Stimulated activated CD4-positive, alpha-beta T cell treated with anti-CD3 and anti-CD28 coated beads, Interleukin-4, amount 100 ng/mL, for 48 hours (primary cell): ENCODE measurements at places on chromosomes 3 and 15.

DNA sequence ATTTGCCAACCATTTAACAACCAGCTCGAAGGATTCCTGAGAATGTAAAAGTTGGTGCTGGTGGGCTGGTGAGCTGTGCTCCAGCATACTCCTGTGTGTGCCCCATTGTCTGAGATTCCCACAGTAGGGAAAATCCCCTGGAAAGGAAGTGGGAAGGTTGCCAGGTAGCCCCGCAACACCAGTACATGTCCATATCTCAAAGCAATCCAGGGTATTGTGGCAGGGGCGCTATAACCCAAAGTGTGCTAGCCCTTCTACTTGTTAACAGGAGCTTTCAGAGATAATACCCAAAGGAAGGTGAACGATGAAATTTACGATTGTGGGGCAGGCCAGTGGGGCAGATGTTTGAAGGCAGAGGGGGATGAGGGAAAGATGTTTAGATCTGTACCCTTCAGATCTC is 42.7 kb upstream of the SYNM start:
- no peak for DNase-seq

DNA sequence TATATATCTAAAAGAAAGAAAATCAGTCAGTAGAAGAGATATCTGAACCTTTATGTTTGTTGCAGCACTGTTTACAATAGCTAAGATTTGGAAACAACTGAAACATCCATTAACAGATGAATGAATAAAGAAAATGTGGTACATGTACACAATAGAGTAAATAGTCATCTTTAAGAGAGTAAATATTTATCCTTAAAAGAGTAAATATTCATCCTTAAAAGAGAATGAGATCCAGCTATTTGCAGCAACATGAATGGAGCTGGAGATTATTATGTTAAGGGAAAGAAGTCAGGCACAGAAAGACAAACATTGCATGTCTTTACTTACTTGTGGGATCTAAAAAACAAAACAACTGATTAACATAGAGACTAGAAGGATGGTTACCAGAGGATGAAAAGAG is 197.0 kb upstream of the CBLB start:
- no peak for DNase-seq

GRCh38 chr3:52555056-52555455 is 18.7 kb downstream of the UQCC5 start:
- no peak for DNase-seq

- DNase-seq = no peak
Observed at GRCh38 chr3:146503461-146504202, 34.3 kb upstream of the PLSCR2 start.

- no peak for DNase-seq
Observed at GRCh38 chr3:28556195-28556594, 207.6 kb upstream of the AZI2 start.

- DNase-seq = no peak
Observed at GRCh38 chr15:76795217-76795616, 109.9 kb downstream of the SCAPER start.

GRCh38 chr15:100757661-100758060 is 122.0 kb upstream of the ALDH1A3 start:
- no peak for DNase-seq

DNA sequence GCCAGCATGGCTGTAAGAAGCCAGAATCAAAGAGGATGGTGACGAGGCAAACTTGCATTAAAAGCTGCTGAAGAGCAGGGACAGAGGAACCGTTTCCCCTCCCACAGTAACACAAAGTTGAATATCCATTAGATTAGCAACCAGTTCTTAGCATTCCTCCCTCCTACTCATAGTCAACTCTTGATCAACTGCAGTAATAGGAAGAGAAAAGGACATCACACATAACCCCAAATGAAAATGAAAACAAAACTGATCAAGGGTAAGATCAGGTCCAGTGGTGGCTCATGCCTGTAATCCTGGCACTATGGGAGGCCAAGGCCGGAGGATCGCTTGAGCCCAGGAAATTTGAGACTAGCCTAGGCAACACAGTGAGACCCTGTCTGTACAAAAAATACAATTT is 165.2 kb downstream of the GREM1 start:
- DNase-seq = no peak

DNA sequence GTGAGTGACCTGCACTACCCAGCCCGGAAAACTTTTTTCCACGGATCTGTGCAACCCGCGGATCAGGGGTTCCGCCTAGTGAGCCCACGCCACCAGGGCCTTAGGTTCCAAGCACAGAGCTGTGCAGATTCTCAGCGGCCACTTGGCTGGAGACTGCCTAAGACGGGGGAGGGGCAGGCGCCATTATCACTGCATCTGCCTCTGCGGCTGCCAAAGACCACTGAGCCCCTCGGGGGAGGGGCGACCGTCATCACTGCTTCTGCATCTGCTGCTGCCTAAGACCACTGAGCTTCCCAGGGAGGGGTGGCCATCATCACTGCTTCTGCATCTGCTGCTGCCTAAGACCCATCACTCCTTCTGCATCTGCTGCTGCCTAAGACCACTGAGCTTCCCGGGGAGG is 460.2 kb downstream of the OCA2 start:
- DNase-seq = no peak

DNA sequence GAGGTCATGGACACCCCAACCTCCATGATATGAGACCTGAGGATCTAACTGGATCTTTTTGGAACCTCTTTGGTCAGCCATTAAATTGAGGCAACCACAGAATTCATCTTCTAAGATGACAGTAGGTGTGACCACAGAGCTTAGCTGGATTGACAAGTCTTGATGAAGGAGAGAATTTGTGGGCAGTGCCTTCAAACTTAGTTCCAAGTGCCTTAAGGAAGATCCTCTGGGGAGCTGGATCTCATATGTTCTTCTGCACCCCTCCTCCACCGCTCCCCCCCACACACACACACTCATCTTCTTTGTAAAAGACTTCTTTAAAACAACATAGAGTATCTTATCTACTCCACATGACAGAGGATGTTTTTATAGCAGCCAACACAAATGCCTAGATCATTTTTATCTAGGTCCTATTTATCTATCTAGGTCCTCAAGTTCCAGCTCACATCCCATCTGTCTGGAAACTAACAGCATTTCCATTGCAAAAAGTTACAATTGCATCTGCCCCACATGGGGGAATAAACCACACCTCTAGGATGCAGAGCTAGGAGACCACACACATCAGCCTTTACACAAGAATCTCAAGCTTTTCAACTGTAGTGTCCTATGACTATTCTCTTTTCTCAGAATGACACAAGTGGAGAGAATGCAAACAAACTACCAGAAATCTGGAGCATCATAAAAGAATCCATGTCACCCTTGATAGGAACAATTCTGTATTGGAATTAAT is 37.4 kb downstream of the WWTR1 start:
- DNase-seq = no peak

GRCh38 chr15:66946578-66947164 is 118.7 kb upstream of the SMAD3 start:
- DNase-seq = peak; percentile 65

GRCh38 chr15:29731865-29732264 is 90.4 kb downstream of the TJP1 start:
- no peak for DNase-seq

DNA sequence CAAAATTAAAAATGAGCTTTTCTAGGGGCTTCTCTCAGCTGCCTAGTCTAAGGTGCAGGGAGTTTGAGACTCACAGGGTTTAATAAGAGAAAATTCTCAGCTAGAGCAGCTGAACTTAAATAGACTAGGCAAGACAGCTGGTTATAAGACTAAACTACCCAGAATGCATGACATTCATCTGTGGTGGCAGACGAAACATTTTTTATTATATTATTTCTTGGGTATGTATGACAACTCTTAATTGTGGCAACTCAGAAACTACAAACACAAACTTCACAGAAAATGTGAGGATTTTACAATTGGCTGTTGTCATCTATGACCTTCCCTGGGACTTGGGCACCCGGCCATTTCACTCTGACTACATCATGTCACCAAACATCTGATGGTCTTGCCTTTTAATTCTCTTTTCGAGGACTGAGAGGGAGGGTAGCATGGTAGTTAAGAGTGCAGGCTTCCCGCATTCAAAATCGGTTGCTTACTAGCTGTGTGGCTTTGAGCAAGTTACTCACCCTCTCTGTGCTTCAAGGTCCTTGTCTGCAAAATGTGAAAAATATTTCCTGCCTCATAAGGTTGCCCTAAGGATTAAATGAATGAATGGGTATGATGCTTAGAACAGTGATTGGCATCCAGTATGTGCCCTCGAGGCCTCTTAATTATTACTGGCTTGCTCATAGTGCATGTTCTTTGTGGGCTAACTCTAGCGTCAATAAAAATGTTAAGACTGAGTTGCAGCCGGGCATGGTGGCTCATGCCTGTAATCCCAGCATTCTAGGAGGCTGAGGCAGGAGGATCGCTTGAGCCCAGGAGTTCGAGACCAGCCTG is 984 bp downstream of the CCR5 start:
- no peak for DNase-seq

- DNase-seq = no peak
Observed at GRCh38 chr3:58572013-58572633, 5.1 kb downstream of the FAM107A start.

DNA sequence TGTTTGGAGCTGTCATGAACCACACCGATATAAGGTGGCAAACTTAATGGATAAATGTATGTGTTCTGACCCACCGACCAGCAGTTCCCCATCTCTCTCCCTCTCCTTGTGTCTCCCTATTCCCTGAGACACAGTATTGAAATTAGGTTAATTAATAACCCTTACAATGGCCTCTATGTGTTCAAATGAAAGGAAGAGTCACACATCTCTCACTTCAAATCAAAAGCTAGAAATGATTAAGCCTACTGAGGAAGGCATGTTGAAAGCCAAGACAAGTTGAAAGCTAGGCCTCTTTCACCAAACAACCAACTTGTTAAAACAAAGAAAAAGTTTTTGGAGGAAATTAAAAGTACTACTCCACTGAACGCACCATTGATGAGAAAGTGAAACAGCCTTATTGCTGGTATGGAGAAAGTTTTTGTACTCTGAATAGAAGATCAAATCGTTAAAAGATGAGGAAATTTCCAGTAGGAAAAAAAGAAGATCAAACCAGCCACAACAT is 15.0 kb downstream of the ATR start:
- DNase-seq = no peak

GRCh38 chr15:66774001-66774814 is 72.2 kb downstream of the SMAD6 start:
- no peak for DNase-seq

- no peak for DNase-seq
Observed at GRCh38 chr15:45842151-45842550, 207.3 kb downstream of the SQOR start.

GRCh38 chr3:42236611-42237010 is 29.4 kb downstream of the CCK start:
- DNase-seq = no peak

- DNase-seq = no peak
Observed at GRCh38 chr3:182305881-182306665, 487.2 kb upstream of the ATP11B start.

GRCh38 chr3:143100451-143100850 is 19.1 kb upstream of the CHST2 start:
- no peak for DNase-seq

DNA sequence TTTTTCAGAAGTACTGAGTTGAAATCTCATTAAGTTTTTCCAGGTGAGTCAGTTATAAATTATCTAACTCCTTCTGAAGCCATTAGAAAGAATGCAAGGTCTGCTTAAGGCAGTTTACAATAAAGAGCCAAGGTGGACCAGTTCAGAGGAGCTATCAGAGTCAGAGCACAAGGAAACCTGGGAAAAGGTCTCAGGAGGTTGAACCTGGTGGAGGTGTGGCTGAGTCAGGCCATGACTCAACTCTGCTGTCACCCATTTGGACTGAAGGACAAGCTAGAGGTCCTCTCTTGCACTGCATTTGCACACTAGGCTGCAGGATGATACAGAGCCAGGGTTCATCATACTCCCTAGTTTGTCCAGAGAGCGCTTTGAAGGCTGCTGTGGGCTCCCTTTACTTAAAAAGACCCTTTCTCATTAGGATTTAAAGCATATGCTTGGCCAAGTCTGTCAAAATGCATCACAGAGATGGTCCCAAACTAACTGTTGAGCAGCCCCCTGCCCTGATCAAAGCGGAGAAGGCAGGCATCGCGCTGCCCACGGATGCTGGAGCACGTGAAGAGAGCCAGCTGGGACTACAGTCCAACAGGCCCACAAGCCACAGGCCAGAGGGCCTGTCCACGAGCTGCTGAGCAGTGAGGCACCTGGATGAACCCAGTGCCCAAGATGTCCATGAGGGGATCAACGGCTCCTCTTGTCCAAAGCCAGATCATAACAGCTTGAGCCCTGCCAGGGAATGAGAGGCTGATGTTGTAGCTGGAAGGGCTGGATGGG is 26.0 kb upstream of the MRPS22 start:
- DNase-seq = no peak

- no peak for DNase-seq
Observed at GRCh38 chr3:54262541-54262940, 140.2 kb downstream of the CACNA2D3 start.

DNA sequence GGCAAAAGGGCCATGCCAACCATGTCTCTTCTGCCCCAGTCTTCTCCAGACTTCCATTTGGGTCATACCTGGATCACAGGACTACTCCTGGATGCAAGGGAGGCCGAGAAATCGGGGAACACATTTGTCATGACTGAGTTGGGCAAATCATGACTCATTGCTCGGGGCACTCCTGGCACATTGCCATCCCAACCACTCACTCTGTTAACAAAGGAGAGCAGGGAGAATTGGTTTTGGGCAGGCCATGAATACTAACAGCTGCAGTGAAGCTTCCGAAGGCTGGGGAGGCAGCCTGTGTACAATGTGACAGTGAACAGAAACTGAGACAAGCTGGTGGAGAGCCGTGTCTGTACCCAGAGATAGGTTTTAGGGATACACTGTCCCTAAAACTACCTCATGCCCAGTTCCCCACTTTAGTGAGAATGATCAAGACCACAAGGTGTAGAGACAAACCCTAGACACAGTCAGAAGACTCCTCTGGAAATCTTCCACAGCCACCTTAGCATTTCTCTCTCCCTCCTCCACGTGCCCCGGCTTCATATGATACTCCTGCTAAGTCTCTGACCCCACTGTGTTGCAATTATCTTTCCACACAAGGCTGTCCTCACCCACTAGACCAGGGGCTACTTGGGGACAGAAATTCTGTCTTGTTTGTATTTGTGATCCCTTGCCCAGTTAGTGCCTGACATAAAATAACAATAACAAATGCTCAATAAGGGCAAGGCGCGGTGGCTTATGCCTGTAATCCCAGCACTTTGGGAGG is 10.5 kb upstream of the BUB1B start:
- DNase-seq = no peak

- DNase-seq = no peak
Observed at GRCh38 chr3:23837286-23837685, 31.5 kb downstream of the UBE2E1 start.

- no peak for DNase-seq
Observed at GRCh38 chr15:83816124-83816883, 162.4 kb downstream of the ADAMTSL3 start.

- no peak for DNase-seq
Observed at GRCh38 chr15:98801234-98801561, 152.9 kb downstream of the IGF1R start.

DNA sequence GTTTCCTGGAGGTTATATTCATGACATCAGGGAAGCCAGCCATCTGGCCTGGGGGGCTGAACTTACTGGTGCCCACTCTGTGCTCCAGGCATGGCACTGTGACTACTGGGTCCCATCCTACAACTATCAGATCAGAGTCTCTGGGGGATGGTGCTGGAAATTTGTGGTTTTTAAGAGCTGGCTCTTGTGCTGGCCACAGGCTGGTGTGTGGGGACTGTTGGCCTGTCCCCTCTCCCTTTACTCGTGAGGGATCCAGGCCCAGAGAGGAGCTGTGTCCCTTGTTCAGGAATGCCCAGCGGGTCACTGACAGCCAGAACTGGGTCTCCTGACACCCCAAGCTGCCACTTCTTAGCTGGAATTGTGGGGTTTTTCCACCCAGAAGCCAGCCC is 44.5 kb upstream of the SEC22A start:
- DNase-seq = no peak

- DNase-seq = no peak
Observed at GRCh38 chr3:70527026-70527425, 214.6 kb upstream of the MDFIC2 start.
